ENCODE measurements at places on chromosomes 1 and 21.
A peak's percentile ranks its signal among the peaks of the same experiment; 100 is the strongest.

DNA sequence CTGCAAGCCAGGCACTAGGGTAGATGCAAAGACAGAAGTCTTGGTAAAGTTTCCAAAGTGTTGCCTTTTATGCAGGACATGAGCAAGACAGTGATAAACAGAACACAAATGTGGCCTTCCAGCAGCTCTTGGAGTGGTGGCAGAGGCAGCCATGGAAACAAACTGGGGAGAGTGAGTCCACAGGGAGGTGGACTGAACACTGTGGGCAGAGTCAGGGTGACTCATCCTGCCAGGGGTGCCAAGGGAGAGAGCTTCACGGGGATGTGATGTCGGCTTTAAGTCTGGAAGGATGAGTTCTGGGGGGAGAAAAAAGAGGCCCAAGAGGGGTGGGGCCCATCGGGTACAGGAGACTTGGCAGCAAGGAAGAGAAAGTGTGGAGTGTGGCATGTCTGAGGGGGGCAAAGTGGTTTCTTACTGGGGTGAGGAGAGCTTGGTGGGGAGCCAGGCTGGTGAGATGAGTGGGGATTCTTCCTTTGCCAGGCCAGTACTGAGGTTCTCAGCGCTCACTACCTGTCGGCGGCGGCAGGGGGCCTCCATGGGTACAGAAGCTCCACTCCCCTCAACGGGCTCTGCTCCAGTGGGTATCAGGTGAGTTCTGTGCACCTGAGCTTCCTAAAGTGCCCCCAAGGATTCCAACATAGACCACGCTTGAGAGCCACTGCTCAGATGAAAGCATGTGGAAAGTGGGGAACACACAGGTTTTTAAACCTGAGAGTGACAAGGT lies 41.8 kb downstream of the KIAA0040 start:
- no peak for DNase-seq

DNA sequence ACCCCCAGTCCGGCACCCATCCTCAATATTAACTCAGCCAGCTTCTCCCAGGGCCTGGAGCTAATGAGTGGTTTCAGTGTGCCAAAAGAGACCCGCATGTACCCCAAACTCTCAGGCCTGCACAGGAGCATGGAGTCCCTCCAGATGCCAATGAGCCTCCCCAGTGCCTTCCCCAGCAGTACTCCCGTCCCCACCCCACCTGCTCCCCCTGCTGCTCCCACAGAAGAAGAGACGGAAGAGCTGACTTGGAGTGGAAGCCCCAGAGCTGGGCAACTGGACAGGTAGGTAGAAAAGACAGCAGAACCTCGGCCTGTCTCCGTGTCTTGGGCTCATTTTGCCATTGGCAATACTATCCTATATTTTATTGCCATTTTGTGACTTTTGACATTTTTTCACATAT lies 45.4 kb upstream of the IPO9 start:
- DNase-seq, result no peak

GRCh38 chr1:1059494-1060280 lies 14.4 kb downstream of the RNF223 start:
- DNase-seq, result peak; percentile 90

DNA sequence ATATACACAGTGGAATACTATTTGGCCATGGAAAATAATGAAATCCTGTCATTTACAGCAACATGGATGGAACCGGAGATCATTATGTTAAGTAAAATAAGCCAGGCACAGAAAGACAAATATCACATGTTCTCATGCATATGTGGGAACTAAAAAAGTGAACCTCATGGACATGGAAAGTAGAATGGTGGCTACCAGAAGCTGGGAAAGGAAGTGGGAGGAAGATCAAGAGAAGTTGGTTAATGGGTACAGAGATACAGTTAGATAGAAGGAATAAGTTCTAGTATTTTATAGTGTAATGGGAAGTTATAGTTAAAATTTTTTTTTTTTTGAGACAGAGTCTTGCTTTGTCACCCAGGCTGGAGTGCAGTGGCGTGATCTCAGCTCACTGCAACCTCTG lies 34.8 kb upstream of the CREG1 start:
- no peak for DNase-seq

DNA sequence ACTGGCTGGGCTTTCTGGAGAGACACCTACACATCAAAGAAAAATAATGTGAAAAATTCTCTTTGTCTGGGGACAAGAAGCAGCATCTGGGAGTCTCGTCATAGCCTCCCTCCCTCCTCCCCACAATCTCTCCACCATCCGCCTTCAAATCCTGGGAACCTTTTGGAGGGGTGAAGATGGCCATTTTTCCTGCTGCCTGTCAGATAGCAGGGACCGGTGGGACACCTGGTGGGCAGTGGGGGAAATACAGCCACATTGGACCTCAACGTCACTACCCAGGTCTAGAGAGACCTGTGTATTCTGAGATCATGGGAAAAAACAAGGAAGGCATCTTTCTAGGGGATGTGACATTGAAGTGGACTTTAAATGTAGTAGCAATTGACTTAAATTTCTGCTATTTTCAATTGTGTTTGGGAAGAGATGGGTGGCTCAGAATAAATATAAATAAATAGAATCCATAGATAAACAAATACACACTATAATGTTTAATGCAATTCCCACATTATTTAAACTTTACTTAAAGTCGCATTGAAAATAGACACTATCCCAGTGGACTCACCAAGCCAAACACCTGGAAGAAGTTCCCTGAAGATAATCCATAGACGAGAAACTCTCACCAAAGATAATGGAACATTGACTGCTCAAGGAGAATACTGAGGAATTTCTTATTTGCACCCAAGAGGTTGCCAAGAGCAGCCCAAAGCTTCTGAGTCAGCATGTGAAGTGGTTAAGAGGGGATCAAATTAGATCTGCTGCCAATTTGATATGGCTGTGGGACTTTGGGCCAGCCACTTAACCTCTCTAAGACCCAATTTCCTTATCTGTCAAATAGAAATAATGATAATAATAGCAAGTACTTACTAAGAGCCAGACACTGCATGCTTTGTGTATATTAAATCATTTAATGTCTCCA lies 147.6 kb upstream of the CAMK1G start:
- no peak for DNase-seq

DNA sequence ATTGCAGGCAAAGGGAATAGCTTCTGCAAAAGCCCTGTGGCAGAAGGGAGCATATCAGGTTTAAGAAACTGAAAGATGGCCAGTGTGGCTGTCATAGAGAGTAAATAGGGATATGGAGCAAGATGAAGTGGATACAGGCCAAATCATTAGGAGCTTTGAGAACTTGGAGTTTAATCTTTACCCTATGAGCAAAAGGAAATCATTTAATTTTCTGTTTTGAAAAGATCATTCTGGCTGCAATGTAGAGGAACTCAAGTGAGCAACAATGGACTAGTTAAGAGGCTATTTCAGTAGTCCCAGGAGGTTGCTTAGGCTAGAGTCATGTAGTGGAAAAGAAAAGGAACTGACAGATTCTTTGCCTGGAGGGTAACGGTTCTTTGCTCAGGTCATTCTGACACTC lies 47.2 kb downstream of the RAP1A start:
- DNase-seq, result no peak

GRCh38 chr1:201224666-201225370 lies 34.2 kb downstream of the IGFN1 start:
- DNase-seq, result no peak

DNA sequence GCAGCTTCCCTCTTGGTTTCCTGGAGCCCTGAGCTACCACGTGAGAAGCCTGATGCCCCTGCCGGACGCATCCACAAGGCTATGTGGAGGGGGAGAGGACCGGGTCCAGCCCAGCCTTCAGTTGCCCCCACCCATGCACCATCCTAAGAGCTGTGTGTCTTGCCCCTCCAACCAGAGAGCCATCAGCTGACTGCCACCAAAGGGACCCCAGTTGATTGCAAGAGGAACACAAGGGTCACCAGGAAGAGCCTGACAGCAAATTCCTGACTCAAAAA lies 81.5 kb downstream of the GLIS1 start:
- DNase-seq, result no peak

Measured in stimulated activated CD8-positive, alpha-beta memory T cell treated with anti-CD3 and anti-CD28 coated beads, Interleukin-7, amount 100 ng/mL, for 1 hour (primary cell).